ENCODE measurements at places on chromosomes 16 and 17.

DNA sequence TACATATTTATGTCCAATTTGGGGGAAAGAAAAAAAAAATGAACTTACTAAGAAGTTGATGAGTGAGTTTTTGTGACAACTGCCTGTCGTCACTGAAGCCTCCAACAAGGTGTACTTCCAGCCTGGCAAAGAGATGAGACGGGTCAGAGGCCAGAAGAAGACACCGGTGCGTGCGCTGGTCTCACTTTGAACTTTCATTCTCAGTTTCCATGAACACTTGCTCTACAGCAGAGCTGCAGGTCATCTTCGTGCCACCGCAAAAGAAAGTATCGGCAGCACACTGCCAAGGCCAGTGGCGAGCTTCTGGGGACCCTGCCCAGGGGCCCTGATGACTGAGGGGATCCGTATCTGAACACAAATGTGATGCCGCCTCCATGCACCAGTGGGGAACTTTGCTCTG is 11.6 kb downstream of the NTAN1 start:
- DNase-seq = no peak

DNA sequence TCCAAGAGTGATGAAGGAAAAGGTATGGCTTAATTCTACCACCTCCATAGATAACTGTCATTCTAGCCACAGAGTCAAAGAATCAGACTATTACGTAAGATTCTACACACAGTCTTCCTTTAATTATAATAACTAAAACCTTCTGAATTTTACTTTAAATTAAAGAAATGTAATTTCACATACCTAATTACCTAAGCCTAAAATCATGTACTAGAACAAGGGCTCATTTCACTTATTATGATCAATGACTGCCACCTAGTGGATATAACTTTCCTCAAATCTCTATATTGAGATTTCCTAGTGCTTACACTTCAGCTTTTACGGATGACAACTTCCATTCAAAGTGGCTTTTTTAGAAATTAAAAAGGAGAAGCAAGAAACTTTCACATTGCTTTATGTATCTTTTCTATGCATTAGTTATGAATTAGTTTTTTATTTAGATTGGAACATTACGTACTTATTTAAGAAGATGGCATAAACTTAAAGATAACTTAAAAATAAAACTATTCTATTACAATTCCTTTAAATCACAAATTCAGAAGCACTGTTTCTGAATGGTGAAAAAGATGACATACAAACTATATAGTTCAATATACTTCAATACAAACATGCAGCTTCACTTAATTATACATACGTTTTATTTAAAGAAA is 18.2 kb upstream of the ABCA10 start:
- DNase-seq = peak; percentile 28

DNA sequence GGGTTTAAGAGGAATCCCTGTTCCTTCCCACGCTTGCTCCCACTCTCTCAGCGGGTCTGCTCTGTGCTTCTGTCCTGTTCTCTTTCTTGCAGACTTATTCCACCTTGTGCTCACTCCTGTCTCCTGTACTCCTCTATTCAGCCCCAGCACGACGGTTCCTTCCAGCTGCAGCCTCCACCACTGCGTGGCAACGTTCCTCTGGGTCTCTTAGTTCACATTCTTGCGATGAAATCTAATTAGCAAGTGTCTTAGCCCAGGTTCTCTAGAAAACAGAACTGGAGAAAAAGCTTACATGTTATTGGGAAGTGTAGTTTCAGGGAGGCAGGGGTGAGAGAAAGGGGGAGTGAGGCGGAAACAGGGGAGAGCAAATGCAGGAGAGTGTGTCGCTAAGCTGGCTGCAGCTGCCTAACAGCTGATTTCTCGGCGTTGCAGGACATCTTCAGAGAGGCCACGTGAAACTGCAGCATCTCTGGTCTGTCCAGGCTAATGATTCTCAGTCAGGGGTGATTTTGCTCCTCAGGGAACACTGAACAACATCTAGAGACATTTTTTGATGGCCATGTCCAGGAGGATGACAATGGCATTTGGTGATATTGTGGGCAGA is 213.2 kb upstream of the NLRP1 start:
- no peak for DNase-seq

DNA sequence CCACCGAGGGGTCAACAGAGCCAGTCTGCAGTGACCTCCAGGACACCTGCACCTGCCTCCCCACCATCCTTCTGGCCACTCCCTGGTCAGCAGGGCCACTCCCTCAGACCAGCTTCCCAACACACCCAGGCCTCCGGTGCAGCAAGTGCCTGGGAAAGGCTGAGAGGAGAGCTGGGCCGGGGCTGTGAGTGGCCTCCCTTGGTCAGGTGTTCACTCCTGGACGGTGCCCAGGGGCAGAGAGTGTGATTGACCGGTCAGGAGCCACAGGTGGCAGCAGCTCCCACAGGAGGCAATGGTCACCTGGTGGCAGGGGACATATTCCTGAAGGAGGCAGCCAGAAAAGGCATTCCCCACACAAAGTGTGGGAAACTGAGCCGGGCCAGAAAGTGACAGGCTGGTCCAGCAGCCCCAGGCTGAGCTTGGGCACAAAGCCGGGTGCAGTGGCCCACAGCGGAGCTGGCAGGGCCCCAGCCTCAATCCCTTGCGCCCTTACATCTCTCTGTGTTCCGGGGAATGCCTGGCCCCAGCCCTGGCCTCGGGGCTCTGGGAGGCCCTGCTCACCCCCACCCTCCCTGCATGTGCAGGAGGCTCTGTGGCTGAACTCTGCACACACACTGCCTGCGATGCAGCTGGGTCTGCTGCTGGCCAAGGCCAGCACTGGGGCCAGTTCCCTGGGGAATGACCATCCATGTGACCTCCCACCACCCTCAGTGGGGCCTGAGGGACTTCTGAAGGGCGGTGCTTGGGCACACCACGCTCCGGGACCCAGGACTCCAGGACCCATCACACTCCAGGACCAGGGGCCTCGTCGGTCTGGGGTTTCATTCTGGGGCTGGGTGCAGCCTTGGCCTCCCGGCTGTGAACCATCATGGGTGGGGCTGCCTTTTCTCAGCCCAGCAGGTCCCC is 1.2 kb upstream of the C17orf99 start:
- DNase-seq = no peak

DNA sequence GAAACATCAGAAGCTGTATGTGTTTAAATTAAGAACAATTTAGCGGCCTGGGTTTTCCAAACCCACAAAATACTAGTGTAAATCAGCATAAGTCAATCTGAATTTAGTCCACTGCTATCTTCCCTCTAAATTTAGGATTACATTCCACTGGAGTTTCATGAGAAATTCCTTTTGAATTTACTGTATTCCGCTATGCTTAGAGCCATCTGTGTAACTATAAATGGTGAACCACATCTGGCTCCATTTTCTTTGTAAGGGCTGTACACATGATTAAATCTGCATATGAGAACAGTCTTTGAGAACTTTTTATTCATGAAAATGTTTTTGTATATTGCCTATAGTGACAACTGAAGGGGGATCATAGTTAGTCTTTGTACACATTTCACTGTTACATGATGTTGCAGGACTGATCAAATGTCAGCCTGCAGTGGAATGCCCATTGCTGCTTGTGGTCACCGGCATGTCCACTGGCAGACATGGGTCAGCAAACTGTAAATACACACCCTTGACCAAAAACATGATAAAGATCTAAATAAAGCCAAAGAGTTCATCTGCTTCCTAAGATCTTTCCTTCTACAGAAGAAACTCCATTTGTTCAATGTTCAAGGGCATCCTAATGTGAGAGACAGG is 36.8 kb downstream of the RPGRIP1L start:
- no peak for DNase-seq

DNA sequence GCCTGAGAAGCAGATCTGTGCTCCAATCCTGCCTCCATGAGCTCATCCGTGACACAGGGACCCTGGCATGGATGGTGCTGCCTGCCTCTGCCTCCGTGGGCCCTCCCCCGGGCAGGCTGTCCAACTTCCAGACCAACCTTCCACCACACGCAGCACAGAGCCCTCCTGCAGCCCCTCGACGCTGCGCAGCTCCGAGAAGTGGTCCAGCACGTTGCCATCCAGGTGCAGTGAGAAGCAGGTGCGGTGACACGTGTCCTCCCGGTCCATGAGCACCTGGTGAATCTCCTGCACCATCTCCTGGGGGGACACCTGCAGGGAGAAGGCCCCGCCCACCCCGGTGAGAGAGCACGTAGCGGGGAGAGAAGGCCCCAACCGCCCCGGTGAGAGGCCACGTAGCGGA is 8.4 kb downstream of the CLUH start:
- no peak for DNase-seq
